ENCODE measurements at places on chromosomes 12 and 14.
A peak's percentile ranks its signal among the peaks of the same experiment; 100 is the strongest.

DNA sequence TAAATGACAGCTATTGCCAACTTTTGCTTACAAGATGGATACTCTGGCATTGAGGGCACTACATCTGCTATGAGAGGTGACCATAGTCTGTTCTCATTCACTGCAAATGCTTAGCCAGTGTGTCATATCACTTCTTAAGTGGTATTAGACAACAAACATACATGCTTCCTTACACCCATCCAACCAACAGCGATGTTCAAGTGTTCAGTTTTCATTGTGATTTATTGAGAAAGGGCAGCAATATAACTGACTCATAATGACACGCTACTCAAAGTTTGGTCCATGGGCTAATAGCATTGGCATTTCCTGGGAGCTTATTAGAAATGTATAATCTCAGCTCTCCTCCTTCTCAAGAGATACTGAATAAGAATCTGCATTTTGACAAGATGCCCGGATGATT is 181.7 kb downstream of the NPAS3 start:
- DNase-seq, result no peak

DNA sequence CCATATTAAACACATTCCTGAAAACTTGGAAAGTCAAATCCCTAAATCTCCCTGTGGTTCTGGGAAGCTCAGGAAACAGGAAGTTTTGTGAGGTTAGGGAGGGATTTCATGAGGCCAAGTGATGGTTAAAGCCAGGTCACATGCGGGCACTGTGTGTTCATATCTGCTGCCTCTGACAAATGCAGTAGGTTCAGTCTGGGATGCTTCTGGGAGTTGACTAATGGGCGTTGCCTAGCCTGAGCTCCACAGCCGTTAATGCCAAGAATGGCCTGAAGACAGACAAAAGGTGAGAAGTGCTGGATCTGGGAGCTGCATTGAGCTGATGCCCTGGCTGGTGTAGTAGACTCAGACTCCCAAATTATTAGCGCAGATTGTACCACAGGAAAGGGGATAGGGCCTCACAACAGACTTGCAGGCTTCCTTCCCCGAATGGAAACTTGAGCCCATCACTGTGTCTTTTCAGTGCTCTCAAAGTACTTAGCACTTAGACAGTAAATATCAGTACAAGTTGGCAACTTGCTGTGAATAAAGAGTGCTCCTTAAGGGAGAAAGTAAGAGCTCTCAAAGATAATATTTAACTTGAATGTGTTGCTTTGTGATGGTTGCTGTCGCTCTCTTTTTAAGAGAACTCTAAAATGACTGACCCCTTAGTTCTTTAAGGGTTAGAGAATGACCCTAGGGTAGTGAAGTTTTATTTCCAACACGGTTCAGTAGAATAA is 17.3 kb downstream of the GSG1 start:
- no peak for DNase-seq

GRCh38 chr14:29216268-29217232 is 450.0 kb downstream of the FOXG1 start:
- DNase-seq, result no peak

DNA sequence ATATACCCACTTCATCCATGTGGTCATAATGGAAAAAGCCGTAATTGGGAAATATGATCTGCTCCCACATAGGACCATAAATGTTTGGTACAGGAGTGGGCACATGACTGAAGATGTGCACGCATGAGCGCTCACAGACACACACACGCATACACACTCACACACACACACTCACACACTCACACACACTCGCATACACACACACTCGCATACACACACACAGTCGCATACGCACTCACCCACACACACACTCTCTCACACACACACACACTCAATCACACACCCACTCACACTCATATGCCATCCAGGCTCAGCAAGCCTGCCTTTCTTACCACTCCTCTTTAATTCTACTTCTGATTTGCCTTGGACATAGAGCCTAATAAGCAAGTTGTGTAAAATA is 45.6 kb upstream of the EGLN3 start:
- no peak for DNase-seq

DNA sequence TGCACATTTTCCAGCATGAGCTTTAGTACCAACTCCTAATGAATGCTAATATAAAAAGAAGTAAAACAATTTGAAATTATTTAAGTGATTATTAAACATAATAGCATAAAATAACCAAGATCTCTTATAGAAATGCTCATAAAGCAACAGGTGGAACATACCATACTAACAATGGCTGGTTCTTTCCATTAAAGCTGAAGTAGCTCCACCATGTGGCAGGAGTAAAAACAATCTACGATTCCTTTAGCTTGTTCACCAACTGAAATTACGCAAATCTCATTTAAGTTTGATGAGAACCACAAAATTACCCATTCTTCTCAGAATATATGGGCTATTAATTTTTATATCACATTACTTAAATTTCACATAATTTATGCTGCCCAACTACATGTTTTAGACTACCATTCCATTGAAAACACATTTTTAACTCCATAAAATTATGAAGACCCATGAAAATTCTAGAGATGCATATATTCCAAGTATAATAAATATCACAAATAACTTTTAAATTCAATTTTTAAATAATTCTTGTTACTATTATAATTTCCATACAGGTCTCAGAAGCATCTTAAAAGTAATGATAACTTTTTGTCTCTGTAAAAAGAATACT is 213.6 kb downstream of the DAD1 start:
- DNase-seq, result peak; percentile 54

DNA sequence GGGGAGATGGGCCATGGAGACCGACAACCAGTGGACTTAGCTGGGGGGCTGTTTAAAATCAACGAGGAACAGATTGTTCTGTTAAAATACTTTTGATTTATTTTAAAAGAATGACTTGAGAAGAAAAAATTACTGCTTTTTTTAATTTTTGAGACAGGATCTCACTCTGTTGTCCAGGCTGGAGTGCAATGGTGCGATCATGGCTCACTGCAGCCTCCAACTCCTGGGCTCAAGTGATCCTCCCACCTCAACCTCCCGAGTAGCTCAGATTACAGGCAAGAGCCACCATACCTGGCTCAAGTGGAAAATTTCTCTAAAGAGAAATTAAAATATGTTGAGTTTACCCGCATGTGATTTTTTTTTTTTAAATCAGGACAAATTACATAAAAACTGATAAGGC is 80.6 kb downstream of the SCARB1 start:
- no peak for DNase-seq

- no peak for DNase-seq
Observed at GRCh38 chr14:105029402-105029801, 8.5 kb upstream of the CDCA4 start.

DNA sequence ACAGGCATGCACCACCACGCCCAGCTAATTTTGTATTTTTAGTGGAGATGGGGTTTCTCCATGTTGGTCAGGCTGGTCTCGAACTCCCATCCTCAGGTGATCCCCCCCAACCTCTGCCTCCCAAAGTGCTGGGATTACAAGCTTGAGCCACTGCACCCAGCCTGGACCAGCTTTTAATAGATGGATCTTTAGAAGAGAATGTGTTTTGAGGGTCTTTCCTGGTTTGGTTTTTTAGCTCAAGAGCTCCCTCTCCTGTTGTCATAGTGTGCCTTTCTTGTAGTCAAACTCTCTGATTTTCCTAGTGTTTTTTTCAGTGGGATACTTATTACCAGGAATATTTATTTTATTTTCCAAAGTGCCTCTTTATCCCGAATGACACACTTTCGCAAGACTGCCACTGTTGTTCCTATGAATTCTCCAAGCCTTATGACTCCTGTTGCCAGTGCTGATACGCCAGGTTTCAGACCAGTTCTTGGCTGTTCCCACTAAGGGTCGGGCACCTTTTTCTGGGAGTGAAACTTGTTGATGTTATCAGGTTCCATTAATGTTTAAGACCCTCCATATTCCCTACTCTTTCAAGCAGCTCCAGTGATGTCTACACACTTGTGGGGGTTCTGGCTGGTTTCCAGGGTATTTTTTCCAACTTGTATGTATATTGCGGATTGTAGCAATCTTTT is 31.5 kb upstream of the LIMA1 start:
- no peak for DNase-seq

GRCh38 chr12:50739611-50740010 is 24.3 kb upstream of the ATF1 start:
- DNase-seq, result no peak

- DNase-seq, result no peak
Observed at GRCh38 chr12:9390761-9391160, 182.6 kb upstream of the PZP start.

DNA sequence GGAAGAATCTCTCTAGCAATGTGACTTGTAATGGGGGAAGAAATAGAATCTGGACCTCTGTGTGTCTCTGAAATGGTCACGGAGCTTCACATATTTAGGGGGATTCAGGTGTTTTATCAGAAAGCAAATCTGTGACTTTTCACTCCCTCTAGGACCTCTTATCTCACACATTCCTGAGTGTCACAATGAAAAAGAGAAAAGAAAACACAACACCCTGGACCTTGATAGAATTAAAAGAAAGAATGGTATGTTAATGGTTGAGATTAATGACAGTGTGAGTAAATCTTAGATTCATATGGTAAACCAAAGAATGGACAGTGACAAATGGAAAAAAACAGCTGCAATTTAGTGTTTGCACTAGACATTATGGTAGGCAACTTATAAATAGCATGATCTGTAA is 68.5 kb downstream of the PKP2 start:
- DNase-seq, result no peak

DNA sequence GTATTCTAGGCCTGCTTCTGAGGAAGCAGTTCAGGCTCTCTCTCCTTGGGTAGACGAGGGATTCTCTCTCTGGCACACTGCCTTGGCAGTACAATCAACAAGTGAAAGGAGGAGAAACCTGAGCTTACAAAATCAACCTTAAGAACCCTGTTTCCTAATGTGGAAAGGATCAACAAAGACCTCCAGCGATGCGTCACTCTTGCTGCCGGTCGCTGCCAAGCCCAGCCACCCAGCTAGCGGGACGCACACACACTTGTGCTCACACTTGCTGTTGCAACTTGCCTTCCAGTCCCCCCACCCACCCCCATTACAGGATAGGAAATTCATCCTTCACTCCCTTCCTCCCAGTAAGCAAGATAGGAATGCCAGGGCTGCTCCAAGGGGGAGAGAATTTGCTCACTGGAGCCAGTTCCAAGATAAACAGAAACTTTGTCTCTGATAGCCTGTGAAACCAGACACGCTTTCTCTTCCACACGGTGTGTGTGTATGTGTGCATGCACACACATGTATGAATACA is 144.3 kb downstream of the BCL11B start:
- DNase-seq, result no peak

DNA sequence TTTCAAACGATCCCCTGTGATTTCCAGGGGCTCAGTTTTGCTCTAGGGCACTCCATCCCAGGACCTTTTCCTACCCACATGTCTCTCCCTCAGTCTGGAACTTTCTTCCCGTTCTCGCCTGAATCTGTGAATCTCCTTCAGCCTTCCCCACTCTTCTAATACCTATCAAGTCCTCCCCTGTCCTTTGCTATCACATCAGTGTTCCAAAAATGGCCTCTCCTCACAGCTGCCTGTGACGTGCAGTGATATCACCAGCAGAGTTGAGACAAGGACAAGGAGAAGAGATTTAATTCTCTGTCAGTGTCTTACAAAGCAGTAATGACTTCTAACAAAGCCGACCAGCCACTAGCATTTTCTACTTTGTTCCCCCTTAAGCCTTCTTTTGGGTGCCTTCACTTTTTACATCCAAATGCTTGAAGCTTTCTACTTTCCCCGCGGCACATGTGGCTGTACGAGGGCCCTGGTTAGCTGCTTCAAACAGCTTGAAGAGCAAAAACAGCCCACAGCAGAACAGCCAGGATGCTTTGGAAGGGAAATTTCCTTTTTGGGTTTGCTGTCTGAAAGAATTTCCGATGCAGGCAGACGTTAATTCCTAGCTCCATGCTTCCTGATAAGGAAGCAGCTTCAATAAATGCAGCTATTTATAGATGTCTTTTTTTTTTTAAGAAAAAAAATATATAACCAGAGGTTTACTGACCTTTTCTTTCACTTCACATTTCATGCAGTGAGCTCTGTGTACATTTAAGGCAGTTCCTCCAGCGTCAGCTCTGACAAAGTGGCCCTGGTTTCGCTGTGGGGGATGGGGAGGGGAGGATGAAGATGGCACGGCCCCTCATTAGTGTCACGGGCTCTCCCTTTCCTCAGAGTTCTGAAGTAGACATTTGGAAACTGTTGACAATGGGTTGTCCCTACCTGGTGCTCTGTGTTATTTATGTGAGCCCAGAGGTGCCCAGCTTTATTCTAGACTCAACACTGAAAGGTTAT is 109.3 kb downstream of the ETV6 start:
- DNase-seq, result no peak

GRCh38 chr12:119071638-119072231 is 90.4 kb downstream of the SRRM4 start:
- DNase-seq, result no peak

- DNase-seq, result no peak
Observed at GRCh38 chr12:65609359-65609771, 214.9 kb upstream of the HMGA2 start.

GRCh38 chr12:123238961-123239360 is 5.7 kb downstream of the MTRFR start:
- no peak for DNase-seq

- DNase-seq, result no peak
Observed at GRCh38 chr12:117388951-117389446, 27.6 kb upstream of the NOS1 start.

- no peak for DNase-seq
Observed at GRCh38 chr12:59164991-59165718, 244.9 kb upstream of the LRIG3 start.

DNA sequence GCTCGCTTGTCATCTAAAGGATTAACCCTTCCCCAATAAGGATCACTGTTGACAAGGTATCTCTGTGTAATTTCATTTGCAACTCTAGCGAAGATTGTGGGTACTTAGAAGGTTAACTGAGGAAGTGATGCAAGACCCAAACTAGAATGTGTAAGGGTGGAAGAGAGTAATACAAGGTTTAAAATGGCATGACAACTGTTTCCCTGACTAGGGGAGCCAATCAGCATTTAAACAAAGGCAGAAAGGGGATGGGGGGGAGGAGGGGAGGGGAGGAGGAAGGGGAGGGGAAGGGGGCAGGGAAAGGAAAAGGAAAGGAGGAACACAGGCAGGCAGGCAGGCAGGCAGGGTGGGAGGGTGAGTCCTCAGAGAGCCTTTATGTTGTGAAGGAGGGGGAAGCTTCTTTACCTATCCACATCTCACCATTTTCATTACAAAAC is 31.1 kb downstream of the NRDE2 start:
- peak; percentile 81 for DNase-seq

DNA sequence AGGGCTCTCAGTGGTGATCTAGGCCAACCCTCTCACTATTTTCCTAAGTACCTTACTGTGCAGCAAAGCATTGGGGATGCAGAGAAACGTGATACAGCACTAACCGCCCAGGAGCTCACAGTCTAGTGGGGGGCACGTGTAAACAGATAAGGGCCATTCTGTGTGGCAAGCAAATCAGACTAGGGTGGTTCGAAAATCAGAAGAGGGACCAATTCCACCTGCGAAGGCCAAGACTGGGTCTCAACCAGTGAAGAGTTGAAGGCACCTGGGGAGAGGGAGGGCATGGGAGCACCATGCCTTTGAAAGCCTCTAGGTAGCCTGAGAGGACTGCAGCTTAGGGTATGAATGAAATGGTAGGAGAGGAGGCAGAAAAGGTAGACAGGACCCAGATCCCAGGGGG is 2.2 kb downstream of the PITPNM2 start:
- DNase-seq, result no peak

Measured in HL-60 (cell line).